Stimulated activated CD8-positive, alpha-beta memory T cell treated with anti-CD3 and anti-CD28 coated beads, Interleukin-12 subunit alpha, Interleukin-12 subunit beta, amount 100 ng/mL, for 4 hours (primary cell): ENCODE measurements at places on chromosomes 2 and 18.

- DNase-seq: no peak
Measured at GRCh38 chr2:206846981-206847834, 81.8 kb downstream of the FASTKD2 start.

DNA sequence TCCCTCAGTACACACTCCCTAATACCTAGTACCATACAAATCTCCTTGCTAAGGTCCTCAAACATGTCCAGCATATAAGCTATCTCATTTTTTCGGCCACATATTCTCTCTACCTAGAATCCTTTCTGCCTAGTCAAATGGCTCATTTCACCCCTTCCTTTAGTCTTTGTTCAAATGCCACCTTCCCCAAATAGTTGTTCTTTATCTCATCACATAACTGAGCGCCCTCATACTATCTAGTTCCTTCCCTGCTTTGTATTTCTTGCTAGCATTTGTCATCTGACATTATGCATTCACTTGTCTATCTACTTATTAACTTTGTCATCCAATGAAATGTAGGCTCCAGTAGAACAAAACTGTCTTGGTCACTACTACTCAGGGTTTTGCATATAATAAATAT lies 35.5 kb downstream of the RPRD1A start:
- DNase-seq: no peak

DNA sequence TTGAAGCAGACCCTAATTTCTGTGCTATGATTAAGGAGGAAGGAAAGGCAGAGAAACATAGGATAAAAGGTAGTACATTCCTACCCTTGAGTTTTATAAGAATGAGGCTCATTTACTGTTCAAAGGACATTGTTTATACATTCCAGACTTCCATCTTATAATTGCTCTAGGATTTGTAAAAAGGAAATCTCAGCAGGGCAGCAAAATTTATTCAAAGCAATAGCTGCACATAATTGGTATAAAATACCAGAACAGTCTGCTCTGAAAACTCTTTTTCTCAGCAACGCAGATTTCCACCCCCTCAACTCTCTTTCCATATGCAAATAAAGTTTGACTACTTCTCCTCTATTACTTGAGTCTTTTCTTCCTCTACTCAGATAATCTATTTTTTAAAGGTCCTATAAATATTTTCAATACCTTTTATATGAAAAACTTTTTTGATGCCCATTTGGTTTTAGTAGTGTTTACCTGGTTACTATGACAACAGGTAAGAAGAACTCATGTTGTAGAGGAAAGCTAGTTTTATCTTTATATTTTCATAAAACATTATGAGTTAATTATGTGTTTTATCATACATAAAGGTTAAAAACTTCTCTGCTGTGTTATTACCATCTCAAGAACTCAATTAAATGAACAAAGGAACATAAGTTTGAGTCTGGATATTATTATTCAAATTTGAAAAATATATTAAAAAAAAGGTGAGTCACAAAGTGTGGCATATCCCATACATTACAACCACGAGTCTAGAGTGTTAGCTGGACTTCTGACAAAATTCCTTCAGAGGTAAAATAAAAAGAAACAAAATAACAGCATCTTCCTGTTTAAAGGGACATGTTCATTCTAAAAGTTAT lies 19.9 kb downstream of the RBMS1 start:
- DNase-seq: no peak

DNA sequence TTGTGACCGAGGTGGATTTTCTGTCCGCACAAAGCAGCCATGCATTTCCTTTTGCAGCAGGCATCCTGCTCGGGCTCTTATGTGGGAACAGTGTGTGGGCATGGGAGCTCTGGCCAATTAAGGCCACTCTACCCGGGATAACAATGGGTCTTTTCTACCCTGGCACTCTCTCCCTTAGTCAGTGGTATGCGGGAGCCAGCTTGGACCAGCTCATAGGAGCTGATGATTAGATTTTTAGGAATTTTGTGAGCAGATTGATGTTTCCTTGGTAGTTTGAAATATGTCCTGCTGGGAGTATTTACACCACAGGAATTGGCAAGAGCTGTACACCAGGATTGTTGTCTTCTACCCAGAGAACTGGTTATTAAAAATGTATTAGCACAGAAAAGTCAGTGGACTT lies 89.3 kb downstream of the SPP2 start:
- DNase-seq: no peak

- no peak for DNase-seq
Measured at GRCh38 chr2:60966507-60967405, 50.8 kb upstream of the PEX13 start.

- DNase-seq: no peak
Measured at GRCh38 chr2:203574824-203575223, 39.7 kb upstream of the RAPH1 start.

GRCh38 chr2:26333293-26333692 lies 12.7 kb upstream of the SELENOI start:
- DNase-seq: no peak
